ENCODE measurements at places on chromosomes 7 and 10.
A peak's percentile ranks its signal among the peaks of the same experiment; 100 is the strongest.

- no peak for DNase-seq
Observed at GRCh38 chr7:72406820-72407403, 5.2 kb downstream of the CALN1 start.

DNA sequence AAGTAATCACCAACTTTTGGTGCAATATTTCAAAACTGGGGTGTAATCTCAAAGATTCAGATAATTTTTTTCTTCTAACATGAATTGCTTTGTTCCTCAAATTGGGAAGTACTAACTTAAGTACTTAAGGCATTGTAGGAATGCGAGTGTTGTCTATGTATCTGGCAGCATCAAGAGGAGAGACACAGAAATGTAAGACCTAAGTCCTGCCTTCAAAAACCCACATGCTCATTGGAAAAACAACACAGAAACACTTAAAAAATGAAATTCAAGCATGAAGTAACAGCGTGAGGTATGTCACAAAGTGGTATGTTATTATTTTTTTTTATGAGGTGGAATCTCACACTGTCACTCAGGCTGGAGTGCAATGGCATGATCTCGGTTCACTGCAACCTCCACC lies 288.5 kb downstream of the ZEB1 start:
- no peak for DNase-seq

DNA sequence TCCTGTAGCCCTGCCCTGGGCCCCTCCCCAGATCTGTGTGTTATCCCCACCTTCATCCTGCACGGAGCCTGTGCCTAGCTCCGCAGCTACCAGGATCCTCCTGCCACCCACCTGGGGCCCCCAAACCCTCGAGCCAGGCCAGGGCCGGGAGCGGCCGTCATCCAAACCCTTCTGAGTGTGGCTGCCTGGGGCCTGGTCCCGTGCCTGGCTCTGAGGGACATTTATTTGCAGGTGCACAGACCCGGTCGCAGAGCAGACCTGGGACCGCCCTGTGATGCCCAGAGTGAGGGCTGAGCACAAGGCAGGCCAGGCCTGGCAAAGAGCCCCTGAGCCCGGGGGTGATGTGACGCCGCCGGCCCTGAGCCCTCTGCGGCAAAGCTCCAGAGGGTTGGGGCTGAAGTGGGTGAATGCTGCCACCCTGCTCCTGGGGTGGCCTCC lies 27.4 kb upstream of the INPP5A start:
- DNase-seq = no peak

DNA sequence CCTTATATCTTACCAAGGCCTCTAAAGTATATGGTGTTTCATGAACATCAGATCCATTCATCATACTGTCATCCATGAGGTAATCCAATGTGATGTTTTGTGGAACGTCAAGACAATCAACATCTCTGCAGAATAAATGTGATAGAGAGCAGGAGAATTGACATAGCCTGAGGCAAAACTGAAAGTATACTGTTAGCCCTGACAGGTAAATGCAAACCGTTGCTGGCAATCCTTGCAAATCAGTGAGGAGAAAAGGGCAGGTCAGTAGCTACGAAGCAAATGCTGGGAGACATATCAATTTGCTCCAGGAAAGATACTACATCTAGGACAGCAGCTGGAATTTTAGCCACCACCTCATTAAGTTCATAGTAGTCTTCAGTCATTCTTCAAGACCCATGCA lies 4.5 kb upstream of the CCDC3 start:
- DNase-seq = no peak

- peak; percentile 54 for DNase-seq
Observed at GRCh38 chr10:28875549-28876081, 198.3 kb downstream of the BAMBI start.

GRCh38 chr7:135928136-135928535 lies 49.0 kb downstream of the MTPN start:
- no peak for DNase-seq

GRCh38 chr7:55138663-55139062 lies 119.8 kb downstream of the EGFR start:
- no peak for DNase-seq

DNA sequence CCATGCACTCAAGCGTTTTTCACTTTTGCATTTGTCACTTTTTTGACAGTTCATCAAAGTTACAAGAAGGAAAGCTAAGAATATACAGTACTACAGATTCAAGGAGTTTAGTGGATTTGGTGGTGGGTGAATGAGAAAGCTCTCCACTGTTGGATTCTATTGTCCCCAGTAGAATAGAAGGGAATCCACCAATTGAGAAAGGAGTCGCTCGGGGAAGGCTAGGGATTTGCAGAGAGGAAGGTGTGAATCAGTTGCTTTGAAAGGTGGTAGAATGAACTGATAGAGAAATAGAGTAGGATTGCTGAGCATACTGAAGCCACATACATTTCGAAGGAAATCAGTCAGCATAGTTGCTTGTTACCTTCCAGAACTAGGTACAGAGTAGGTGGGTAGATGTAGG lies 33.7 kb upstream of the GLCCI1 start:
- no peak for DNase-seq

GRCh38 chr7:149851449-149851848 lies 13.3 kb downstream of the ZNF862 start:
- no peak for DNase-seq

GRCh38 chr10:117936566-117936965 lies 110.2 kb downstream of the RAB11FIP2 start:
- no peak for DNase-seq

DNA sequence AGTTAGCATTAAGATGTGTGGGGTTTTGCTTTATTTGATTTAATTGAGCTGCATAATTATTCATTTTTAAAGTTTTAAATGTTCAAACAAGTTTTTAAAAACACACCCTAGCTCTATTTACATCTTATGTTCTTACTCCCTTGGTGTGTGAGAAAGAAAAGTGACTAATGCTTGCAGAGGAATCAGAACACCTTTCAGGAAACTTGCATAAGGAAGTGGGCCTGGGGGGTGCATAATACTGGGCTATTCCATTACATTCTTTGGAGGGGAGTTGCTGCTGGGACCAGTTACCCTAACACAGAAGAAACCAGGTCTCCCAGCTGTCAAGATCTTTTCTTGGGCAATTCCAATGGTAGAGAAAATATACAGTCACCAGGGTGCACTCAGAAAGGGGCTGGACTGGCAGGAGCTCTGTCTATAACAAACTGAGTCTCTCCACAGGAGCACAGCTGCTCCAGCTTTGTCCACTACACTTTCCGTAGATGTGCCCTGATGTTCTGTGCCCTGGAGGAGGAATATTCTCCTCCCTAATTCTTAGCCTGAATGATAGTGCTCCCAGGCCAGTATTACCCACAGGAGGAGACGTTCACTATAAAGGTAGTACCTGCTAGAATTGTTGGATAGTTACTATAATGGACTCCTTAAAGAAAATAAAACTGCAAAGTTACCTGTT lies 304.2 kb downstream of the CDC14C start:
- peak; percentile 31 for DNase-seq

DNA sequence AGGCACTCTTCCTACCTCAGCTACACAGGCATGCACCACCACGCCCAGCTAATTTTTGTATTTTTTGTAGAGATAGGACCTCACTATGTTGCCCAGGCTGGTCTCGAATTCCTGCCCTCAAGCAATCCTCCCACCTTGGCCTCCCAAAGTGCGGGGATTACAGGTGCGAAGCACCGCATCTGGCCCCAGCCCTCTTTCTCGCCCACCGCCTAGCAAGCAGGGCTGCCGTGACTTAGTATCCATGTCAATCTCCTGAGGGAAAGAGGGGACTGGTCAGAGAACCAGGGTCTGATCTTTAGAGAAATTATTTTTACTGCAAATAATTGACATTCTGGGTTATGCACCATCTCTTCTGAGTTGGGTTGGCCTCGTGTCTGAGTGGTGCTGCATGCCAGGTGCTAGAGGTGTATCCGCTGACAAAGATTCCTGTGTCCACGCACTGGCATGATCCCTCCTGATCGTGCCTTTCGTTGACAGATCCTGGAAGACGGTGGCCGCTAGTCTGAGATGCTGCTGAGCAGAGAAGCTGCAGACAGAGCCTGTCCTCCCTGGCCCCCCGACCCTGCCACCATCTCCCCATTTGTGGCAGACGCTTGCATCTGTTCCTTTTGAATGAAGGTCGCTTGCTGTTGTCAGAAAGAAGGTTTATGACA lies 22.7 kb downstream of the WIPI2 start:
- no peak for DNase-seq

DNA sequence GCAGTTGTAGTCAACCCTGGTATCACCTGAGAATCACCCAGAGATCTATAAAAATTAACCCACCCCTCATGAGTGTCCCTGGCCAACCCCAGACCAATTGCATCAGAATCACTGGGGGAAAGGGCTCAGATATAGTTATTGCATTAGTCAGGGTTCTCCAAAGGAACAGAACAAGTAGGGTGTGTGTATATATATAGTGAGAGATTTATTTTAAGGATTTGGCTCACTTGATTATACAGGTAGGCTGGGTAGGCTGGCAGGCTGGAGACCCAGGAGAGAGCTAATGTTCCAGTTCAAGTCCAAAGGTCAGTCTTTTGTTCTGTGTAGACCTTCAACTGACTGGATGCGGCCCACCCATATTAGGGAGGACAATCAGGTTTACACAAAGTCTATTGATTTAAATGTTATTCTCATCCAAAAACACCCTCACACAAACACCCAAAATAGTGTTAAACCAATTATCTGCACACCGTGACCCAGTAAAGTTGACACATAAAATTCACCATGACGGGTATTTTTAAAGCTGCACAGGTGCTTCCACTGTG lies 372.9 kb upstream of the NFE2L3 start:
- DNase-seq = no peak

- DNase-seq = no peak
Observed at GRCh38 chr7:18861514-18862118, 255.8 kb downstream of the TWIST1 start.
